ENCODE measurements at places on chromosomes 1 and 21. TPM values are rescaled to one million over a fixed set of nuclear protein-coding genes. Genes with fewer than 3 reads are reported as not detected.

- no peak for DNase-seq
These were observed 76.5 kb upstream of the MAP10 start for GRCh38 chr1:232728507-232729263.

HEYL gene
- total RNA-seq, result 40.0 TPM

DNA sequence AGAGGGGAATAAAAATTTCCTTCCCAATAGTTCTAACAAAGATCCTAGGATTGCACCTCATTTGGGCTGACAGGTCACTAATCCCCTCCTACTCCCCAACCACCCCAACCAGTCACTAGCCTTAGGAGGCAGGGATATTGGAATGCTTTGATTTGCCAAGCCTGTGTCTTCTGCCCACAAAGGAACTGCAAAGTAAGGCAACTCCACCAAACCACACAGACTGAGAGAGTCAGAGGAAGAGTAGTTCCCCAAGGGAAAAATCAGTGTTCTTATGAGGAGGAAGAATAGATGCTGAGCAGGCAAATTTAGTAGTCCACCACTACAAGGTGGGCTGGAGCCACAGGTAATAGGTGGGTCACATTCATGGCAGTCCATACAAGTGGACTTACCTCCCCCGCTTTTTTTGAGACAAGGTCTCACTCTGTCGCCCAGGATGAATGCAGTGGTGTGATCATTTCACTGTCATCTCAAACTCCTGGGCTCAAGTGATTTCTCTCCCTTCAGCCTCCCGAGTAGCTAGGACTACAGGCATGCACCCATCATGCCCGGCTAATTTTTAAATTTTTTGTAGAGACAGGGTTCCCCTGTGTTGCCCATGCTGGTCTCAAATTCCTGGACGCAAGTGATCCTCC, 3.7 kb upstream of the TMEM39B start:
- DNase-seq, result no peak

RHOC gene
- 146 TPM for total RNA-seq

GRCh38 chr1:1833456-1833855, 55.2 kb upstream of the NADK start:
- DNase-seq, result no peak

DNA sequence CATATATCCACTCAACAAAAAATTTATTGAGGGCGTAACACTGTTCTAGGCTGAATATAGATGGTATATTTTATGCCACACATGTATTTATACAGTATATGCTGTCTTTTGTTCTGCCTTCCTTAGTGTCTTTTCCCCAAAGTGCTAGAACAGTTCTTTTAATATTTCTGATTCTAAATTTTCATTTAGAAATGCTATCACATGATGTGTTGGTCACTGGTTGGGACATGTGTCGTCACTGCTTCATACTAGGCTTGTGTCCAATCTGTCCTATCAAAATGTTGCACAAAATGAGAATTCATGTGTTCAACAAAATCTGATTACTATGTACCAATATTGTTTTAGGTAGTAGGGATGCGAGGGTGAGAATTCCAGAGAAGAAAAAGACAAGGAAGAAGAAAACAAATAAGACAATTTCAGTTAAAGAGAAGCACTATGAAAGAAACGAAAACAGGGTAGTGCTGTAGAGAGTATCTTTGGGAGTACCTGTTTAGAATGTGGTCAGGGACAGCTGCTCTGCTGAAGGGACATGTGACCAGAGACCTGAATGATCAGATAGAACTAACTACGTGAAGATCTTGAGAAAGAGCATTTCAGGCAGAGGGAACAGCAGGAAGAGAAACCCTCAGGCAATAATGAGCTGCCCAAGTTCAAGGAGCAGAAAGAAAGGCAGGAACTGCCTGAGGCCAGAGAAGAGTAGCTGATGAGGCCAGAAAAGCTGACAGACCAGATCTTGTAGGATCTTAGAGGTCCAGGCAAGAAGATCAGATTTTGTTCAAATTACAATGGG, 1.3 kb downstream of the KMO start:
- DNase-seq, result no peak

GRCh38 chr1:211485480-211485857, 6.5 kb downstream of the RD3 start:
- no peak for DNase-seq

DNA sequence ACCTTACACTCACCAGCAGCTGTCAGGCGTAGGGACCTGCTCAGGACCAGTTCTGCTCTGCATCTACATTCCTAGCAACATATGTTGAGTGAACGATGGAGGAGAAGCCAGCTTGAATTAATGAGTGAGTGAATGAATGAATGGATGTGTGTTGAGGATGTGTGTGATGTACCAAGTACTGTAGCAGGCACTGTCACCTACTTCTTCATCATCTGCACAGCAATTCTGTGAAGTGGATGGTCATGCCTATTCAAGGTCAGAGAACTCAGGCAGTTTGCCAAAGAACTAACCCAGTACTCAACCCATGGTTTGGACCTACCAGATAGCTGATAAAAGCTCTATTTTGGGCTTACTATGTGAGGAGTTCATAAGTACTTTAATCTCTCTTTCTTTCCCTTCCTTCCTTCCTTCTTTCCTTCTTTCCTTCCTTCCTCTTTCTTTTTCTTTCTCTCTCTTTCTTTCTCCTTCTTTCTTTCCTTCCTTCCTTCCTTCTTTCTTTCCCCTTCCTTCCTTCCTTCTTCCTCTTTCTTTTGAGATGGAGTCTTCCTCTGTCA, 56.9 kb downstream of the ATP1A1 start:
- no peak for DNase-seq

DNA sequence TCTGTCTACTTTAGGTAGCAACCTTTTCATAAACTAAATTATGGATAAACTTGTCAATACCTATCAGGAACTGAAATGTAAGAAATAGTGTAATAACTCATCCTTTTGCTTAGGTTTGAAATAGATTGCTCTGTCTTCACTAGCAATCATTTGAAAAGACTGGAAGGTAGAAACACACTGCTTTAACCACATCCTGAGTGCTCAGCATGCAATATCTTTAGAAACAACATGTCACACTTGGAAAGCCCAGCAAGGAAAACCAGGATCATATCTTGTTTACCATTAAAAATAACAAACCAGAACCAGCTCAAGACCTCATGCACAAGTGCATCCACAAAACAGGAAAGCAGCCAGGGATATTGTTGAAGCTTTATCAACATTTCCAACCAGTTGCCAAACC, 3.6 kb downstream of the KCNJ6 start:
- no peak for DNase-seq

KLF17 gene
- total RNA-seq, result not detected

KRTAP13-2 gene
- total RNA-seq, result not detected

- no peak for DNase-seq
These were observed 45.1 kb downstream of the BACE2 start for GRCh38 chr21:41213021-41213420.

DNA sequence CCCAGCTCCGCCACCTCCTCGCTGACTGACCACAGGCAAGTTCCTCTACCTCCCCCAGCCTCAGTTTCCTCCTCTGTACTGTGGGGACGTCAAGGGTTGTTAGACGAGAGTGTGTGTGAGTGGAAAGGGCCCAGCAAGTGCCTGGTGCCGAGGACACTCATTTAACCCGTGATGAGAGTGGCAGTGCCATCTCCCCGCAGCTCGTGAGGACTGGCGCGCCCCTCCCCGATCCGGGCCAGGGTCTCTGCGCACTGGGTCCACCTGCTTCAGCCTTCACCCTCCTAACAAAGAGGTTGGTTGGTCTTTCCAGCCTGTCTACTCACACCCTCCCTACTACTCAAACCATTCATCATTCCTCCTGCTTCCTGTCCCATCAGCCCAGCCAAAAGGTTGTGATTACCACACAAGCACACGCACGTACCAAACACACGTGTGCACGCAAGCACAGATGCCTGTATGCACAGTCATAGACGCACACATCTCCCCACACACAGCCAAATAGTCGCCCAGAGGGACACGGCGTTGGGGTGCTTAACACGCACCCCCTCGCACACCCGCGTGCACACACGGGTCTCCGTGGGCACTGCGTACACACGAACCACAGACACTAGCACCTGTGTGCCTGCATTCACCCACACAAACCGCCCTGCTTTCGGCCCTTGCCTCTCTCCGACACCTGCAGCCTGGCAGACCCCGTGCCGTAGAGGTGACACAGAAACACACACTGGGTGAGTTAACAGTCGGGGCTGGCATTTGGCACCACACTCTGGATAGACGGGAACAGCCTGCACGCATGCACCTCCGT, 39.3 kb downstream of the TAS1R2 start:
- DNase-seq, result no peak

GRCh38 chr1:6084781-6085495, 39.2 kb downstream of the KCNAB2 start:
- no peak for DNase-seq

DNA sequence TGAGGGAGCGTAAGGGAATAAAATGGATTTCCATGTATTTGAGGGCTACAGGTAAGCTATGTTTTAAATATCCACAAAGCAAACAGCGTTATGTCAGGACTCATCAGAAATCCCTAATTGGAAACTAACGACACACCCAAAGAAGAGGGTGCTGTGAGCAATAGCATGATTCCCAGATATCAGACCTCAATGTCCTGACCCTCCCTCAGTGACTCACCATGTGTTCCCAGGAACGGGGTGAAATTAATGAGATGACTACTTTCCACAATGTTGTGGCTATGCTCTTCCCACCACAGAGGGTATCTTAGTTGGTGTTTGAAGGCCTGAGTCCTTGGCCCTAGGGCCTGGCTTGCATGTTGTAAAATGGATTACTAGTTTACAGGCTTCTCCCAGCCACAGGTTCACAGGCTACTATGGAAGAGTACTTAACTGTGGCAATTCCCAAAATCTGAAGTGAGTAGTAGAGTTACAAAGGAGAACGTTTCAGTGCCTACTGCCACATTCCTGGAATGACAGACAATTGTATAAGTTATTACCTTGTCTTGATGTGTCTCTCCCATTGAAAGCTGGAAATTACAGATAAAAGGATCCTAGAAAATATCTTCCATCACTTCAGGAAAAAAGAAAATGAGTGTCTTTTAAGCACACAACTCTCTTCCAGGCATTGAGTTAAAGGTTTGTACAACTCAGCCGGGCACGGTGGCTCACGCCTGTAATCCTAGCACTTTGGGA, 1.7 kb upstream of the KRTAP11-1 start:
- DNase-seq, result no peak

GPA33 gene
- total RNA-seq, result 0.32 TPM

DNA sequence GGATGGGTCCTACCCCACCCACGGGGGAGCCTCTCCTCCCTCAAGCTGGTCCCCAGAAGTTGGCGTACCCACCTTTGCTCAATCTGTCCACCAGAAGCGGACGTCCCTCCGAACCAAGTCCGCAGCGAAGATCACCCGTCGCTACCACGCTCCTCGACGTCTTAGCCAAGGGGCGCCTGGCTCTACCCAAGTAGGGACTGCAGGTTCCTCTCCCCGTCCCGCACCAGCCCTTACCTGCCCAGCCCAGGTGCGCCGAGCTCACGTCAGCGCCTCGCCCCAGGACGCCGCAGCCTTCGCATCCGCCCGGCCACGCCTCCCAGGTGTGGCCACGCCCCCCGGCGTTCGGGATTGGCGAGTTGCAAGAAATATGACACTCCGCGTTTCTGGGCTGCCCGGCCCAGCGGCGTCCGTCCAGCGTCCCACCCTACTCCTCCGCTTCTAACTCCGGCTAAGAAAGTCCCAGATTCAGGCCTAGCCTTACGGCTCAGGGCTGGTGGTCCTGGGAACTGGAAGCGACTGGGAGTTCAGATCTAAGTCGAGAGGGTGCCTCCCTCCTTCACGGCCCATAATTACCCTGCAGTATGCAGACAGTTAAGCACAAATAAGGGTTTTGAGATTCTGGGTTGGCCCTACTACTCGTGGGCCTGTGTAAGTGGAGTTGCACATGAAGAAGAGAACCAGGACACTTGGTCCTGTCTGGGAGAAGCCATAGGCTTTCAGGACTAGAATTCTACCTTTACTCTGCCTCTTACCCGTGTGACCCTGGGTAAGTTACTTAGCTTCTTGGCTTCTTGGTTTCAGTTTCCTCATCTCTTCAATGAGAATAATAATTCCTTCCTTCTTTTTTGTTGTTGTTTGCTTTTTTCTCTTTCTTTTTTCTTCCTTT, at the start of gene IRF6:
IRF6 (minus strand) TSS at position 268 of the 886 bp plus-strand sequence. CDS start 4,729 bp downstream, outside the sequence.
- peak; percentile 87 for DNase-seq

LIN28A gene
- total RNA-seq, result 0.15 TPM

GRCh38 chr1:169443923-169444322, 16.6 kb upstream of the CCDC181 start:
- no peak for DNase-seq

WNT9A gene
- 1.1 TPM for total RNA-seq

- DNase-seq, result no peak
These were observed 659.9 kb downstream of the KCNT2 start for GRCh38 chr1:195948123-195948895.

DNA sequence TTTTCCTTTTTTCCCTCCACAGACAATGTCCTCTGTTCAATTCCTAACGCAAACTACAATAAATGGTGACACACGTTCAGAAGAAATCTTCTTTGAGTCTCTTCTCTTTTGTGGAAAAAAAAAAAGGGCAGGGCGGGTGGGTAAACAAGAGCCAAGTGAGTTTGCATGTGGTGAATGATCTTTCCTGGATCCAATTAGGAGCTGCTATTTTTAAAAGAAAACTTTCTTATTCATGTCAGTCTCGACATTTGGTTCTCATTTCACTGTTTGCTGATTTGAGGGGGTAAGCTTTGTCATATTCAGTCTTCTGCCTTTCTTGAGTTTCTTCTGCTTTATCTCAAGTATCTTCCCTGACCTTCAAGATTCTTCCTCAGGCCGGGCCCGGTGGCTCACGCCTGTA, 29.2 kb upstream of the KIF1B start:
- DNase-seq, result no peak

CRYBG2 gene
- not detected for total RNA-seq

PEAR1 gene
- 7.2 TPM for total RNA-seq

CELA3B gene
- not detected for total RNA-seq

PLA2G2F gene
- total RNA-seq, result not detected

DNA sequence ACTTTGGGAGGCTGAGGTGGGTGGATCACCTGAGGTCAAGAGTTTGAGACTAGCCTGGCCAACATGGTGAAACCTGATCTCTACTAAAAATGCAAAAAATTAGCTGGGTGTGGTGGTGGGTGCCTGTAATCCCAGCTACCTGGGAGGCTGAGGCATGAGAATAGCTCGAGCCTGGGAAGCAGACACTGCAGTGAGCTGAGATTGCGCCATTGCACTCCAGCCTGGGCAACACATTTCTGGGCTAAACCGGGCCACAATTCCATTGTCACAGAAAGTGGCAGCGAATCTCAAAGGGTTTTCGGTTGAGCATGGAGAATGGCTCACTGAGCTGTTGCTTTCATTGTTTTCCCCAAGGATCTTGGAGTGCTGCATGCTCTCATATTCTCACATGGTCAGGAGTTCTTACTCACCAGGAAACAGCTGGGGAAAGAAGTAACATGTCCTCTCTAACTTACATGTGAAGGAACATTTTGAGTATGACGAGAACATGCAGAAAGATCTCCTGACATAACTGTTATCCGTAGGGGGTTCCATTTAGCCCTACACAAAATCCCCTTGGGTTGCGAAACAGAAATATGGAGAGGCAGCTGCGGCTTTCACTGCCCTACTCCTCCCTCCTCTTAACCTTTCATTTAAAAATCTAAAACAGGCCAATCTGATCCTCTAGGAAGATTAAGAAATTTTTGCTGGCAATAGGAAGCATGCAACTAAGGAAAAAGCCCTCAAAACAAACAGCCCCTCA, 341.1 kb downstream of the PCP4 start:
- DNase-seq, result no peak

- no peak for DNase-seq
These were observed 134.9 kb downstream of the CLEC20A start for GRCh38 chr1:178361847-178362246.

LHX8 gene
- not detected for total RNA-seq

Data from left cardiac atrium (tissue), 4 donors.